ENCODE measurements at places on chromosomes 16 and 17.

GRCh38 chr17:40961591-40961990 is 5.2 kb downstream of the KRT39 start:
- DNase-seq: no peak

DNA sequence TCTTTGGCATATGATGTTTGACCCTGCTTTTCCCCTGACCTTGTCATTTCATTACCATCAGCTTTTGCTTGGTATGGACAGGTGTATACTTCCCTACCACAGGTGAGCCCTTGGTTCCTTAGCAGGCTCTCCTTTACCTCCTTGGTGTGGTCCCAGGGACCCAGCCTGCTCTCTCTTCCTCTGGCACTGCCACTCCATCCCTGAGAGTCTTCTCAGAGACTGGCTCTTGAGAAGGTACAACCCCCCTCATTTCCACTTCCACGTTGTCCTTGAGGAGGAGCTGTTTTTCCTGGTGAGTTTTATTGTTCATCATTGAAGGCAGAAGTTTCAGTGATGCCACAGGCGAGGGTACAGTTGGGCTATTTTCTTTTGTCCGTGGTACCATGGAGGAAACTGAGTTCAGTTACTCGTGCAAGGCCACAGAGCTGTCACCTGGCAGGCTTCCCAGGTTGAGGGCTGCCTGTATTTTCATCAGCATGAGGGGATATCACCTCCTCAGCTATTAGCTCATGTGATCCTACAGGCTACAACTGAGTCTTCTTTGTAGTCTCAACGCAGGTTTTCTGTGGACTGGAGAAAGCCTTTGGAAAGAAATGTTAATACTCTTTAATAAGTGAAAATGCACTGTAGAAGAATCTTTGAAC is 52.3 kb downstream of the MSI2 start:
- DNase-seq: no peak

DNA sequence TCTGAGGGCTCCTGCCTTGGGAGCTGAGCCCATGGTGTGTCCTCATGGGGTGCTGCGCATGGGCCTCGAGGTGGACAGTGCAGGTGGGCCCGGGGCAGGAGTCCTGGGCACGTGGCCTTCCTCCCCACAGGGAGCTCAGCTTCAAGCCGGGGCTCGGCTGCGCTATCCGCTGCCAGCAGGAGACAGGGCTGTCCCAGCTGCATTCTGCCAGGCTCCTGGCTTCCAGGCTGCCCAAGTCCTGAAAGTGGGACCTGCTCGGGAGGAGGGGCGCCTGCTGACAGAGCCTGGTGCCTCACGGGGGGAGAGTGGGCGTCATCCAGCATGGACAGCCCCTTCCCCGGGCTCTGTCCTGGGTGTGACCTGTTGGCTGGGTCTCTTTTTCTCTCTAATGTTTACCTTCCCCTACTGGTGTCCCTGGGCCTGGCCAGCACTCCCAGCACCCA is 7.1 kb downstream of the TRAF7 start:
- DNase-seq: no peak

- no peak for DNase-seq
These were observed 33.1 kb upstream of the CRISPLD2 start for GRCh38 chr16:84786605-84787262.

GRCh38 chr17:19310151-19310550 is 52.4 kb downstream of the B9D1 start:
- DNase-seq: no peak

GRCh38 chr17:34414339-34414738 is 51.3 kb upstream of the CCL1 start:
- no peak for DNase-seq

- no peak for DNase-seq
These were observed 73.9 kb downstream of the ZNF778 start for GRCh38 chr16:89291363-89291762.

- no peak for DNase-seq
These were observed 201.7 kb downstream of the NPIPB11 start for GRCh38 chr16:29204806-29205135.

GRCh38 chr17:66192378-66192687 is 400 bp upstream of the CEP112 start:
- no peak for DNase-seq

DNA sequence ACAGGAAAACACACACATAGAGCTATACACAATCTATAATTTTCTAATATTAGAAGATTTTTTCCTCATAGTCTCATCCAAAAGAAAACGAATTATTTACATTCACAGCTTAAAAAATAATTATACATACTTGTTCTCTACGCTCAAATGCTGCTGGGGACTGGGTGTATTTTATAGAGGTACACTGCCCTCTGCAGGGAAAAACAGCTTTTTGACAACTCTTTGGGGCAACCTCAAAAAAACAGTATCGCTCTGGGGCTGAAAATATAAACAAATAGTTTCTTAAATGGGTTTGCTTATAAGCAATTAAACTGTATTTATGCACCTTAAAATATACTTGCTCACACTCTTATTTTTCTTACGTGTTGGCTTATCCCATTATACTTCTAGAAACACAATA is 261.8 kb upstream of the PSMD7 start:
- DNase-seq: no peak

DNA sequence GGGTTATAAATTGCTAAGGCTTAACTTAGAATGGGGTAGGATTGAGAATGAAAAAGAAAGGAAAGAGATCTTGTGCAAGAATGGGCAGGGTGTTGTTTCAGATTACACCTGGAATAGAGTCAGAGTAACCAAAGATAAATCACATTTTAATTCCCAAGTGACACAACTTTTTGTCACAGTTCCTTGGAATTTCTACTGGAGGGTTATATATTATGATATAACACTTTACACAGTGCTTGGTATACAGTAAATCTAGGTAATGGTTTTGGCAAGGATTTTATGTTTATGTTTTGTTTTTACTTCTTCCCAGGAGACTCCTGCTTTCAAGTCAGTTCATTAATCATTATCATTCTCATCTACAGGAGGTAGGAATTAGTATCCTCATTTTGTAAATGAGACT is 115.7 kb upstream of the KCNJ16 start:
- DNase-seq: no peak

DNA sequence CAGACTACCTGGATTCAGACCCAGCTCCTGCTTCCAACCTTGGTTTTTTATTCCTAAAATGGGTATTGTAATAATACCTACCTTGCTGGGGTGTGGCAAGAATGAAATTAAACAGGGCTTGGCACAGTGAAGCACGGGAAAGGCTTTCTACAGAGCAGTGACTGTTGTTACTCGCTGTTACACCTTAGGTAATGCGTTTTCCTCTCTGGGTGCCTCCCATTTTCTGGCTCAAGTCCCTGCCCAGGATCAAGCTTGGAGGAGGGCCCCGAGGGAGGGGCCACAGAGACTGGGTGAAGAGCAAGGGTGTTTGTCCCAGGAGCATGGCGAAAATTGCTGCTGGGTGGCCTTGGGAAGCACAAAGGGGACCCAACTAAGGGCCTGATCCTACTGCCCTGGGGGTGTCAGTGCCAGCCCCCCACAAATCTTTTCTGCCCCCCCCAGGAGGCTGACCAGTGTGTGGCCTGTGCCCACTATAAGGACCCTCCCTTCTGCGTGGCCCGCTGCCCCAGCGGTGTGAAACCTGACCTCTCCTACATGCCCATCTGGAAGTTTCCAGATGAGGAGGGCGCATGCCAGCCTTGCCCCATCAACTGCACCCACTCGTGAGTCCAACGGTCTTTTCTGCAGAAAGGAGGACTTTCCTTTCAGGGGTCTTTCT is 13.3 kb downstream of the MIEN1 start:
- DNase-seq: no peak

DNA sequence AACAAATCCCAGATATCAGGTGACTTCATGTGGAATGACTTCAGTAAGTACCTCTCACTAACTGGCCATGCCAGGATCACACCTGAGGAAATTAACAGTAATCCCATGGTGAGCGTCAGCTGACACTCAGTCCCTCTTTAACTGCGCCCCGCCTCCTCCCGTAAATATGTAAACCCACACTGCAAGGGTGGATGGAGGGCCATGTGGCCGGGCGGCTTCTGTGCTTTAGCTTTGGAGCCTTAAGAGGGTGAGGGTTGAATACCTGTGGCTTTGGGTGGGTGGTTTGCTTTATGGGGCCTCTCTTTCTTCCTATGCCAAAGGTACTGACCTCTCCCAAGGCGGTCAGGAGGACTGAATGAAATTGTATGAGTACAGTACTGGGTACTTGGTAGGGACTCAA is 141.7 kb downstream of the MRM1 start:
- no peak for DNase-seq

DNA sequence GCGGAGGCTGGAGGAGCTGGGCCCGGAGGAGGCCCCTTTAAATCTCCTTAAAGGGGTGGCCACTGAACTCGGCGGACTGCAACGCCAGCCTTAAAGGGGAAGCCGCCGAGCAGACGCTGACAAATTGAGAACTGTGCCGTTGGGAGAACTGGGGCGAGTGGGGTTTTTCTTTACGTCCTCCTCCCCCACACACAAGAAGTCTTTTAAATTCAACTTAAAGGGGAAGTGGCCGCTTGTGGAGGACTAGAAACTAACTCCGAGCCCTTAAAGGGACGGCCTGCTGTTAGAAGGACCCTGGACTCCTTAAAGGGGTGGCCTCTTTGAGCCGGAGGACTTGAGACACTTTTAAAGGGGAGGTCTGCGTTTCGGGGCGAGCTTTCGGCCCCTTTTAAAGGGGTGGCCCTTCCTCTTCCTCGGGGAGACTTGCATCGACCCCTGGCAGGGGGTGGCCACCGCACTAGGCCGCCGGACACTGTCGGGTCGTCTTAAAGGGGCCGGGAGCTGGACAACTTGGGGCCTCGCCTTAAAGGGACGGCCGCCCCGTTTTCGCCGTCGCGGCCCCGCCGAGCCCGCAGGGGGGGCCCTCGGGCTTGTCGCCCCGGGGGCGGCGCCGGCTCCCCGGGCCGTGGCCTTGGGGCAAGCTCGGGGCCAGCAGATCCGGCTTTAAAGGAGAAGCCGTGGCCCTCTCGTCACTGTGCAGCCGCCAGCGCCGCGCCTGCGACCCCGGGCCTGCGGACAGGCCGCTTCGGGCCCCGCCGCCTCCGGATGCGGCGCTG is 688 bp downstream of the FBRS start:
- peak; percentile 90 for DNase-seq

DNA sequence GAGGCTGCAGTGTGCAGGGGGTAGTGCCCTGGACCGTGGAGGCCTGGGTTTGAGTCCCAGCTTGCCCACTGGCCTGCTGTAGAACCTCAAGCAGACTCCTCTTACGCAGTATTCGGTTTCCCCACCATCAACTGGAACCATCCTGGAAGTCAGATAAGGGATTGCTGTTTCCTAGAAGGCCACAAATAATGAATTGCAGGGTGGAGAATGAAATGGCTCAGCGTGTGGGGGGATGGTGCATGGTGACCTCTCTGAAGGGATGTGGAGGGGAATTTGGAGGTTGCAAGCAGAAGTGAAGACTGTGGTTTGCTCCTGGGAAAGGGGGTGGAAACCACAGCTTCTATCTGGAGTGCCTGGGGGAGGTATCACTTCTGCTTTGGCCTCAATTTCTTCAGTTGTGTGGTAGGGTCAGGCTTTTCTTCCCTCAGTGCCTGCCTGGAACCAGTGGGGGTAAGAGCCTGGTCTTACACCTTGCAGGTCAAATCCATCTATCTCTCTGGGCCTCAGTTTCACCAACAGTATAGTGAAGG is 1.7 kb downstream of the ADGRG5 start:
- DNase-seq: peak; percentile 68

- DNase-seq: no peak
These were observed 28.4 kb downstream of the CDIP1 start for GRCh38 chr16:4510131-4510530.

DNA sequence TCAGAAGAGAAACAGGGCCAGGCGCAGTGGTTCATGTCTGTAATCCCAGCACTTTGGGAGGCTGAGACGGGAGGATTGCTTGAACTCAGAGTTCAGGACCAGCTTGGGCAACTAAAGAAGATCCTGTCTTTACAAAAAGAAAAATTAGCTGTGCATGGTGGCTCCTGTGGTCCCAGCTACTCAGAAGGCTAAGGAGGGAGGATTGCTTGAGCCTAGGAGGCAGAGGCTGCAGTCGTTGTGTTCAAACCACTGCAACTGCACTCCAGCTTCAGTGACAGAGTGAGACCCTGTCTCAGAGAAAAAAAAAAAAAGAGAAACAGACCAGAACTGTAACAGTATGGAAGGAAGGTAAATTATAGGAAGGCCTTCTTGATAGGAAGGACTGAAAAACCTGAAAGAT is 10.3 kb downstream of the ARL4D start:
- DNase-seq: no peak

GRCh38 chr17:72726936-72727335 is 365.6 kb downstream of the SLC39A11 start:
- DNase-seq: peak; percentile 78

GRCh38 chr17:51200295-51200694 is 34.1 kb downstream of the NME2 start:
- DNase-seq: no peak

DNA sequence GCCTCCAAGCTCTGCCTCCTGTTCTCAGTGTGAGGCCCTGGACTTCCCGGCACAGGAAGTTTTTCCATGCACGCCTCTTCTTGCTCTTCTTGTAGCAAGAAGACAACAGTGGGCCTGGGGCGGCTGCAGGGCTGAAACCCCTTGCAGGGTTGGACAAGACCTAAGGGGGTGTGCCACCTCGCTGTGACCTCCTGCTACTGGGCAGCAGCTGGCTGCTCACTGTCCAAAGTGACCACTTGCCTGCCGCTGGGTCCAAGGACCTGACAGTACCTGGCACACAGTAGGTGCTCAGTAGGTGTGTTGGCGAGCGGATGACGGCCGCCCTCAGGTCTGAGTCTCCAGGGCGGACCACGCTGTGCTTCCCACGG is 331.6 kb downstream of the C16orf95 start:
- no peak for DNase-seq

DNA sequence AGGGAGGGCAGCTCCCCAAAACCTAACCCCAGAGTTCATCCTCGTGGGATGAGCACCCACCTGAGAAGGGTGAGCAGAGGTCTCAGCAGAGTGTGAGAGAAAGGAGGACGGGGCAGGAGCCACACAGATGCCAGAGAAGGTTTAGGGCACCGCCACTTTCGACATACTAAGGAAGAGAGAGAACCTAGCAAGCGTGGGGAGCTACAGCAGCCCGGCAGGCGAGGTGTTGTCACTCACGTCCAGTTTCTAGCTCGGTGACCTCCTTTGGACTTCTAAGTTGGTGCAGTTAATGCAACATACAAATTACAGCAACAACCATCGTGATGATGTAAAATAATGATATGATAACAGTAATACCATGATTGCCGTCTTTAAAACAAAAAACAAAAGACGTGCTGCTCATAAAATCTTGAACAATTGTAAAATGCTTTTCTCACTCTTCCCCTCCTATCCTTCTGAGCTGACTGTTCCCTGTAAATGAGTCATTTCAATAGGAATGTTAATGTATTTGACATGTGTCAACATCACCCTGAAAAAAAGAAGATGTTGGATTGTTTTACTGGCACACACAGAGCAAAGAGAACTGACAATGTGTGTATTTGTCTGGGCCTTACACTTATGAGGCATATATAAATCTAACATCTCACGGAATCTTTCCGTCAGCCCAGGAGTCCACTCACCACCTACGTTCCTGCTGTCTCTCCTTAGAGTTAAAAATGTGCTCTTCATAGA is 158.2 kb upstream of the MAF start:
- no peak for DNase-seq

DNA sequence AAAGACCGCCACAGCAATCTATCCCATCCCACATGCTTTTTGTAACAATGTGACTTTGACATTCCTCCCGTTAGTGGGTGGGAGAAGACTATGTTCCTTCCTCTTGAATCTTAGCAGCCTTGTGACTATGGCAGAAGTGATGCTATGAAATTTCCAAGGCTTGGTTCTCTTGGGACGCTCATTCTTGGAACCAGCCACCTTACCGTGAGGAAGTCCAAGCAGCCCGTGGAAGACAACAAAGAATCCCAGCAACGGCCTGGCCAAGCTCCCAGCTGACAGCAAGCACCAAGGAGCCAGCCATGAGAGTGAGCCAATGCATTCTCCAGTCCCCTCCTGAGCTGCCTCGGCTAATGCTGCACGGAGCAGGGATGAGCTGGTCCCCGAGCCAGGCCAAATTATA is 62.3 kb downstream of the VPS53 start:
- no peak for DNase-seq

All from GM20000 (cell line).